ENCODE measurements at places on chromosomes 7 and 10.

- DNase-seq, result no peak
These were observed 272.4 kb downstream of the ADARB2 start for GRCh38 chr10:1464881-1465417.

DNA sequence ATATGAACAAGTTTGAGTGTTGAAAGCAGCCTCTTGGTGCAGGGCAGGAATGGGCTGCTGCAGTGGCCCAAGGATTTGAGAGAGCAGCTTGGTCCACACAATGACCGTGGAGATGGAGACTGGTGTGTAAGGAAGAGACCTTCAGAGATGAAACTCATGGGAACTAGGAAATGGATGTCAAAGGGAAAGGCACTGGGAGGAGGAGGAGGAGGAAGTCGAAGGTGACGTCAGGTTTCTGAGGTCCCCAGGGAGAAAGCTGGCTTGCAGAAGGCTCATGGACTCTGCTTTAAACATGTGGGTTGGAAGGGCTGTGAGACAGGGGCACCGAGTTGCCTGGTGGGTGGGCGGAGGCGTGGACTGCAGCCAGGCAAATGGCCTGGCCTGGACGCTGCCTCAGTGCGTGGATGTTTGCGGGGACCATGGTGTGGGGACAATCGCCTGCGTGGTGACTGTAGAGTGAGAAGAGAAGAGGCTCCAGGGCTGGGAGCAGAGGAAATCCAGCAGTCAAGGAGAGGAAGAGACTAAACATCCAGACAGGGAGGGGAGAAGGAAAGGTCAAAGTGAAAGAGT lies 14.6 kb downstream of the C10orf71 start:
- no peak for DNase-seq

GRCh38 chr10:23516530-23516929 lies 77.7 kb downstream of the OTUD1 start:
- DNase-seq, result no peak

GRCh38 chr10:133377025-133377817 lies 1.8 kb upstream of the PAOX start:
- DNase-seq, result no peak

DNA sequence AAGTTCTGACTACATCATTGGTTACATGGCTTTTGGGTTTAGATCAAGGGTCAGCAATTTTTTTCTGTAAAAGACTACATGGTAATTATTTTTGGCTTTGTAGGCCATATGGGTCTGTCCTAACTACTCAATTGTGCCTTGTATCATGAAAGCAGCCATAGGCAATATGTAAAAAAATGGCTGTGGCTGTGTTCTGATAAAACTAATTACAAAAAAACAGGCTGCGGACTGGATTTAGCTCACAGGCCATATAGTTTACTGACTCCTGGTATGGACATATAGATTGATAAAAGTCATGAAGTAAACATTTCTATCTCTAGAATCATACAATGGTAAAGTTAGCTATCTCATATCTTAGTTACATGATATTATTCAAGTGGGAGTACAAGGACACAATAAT lies 375.4 kb downstream of the THSD7A start:
- DNase-seq, result no peak

DNA sequence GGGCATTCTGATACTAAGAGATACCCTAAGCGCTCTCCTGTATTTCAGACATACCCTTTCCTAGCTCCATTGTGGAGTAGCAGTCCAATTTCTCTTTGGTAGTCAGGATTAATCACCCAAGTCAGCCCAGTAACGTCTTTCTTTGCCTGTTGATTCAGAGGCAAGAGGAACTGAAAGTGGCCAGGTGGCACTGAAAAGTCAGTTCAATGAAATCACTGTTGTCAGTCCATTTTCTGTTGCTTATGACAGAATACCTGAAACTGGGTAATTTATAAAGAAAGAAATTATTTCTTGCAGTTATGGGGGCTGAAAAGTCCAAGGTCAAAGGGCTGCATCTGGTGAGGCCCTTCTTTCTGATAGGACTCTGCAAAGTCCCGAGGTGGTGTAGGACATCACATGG lies 40.2 kb downstream of the ANKRD61 start:
- DNase-seq, result no peak

DNA sequence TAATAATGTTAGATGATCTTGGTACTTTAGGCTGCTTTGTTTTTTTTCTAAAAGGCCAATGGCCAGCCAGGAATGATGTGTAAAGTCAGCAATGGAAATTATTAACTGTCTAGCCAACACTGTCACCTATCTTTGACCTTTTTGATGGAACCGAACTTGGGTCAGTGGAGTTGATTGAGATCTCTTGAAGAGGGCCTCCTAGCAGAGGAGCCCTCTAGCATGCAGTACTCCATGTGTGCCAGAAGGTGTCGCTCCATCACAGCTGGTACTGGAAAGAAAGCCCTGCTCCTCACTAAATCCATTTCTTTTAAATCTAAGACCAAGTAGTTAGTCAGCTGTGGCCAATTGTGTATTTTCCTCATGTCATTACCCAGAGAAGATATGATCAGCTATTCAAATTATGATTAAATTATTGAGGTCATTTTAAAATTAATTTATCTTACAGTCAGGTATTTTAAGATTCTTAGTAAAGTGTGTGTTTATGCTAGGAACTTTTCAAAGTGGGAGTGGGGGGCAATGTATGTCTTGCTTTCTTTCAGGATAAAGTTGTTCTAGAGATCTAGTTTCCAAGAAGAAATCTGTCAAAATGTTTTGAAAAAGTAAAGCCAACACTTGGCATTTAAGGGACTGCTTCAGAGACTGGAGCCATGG lies 33.1 kb upstream of the CROT start:
- peak; percentile 33 for DNase-seq

DNA sequence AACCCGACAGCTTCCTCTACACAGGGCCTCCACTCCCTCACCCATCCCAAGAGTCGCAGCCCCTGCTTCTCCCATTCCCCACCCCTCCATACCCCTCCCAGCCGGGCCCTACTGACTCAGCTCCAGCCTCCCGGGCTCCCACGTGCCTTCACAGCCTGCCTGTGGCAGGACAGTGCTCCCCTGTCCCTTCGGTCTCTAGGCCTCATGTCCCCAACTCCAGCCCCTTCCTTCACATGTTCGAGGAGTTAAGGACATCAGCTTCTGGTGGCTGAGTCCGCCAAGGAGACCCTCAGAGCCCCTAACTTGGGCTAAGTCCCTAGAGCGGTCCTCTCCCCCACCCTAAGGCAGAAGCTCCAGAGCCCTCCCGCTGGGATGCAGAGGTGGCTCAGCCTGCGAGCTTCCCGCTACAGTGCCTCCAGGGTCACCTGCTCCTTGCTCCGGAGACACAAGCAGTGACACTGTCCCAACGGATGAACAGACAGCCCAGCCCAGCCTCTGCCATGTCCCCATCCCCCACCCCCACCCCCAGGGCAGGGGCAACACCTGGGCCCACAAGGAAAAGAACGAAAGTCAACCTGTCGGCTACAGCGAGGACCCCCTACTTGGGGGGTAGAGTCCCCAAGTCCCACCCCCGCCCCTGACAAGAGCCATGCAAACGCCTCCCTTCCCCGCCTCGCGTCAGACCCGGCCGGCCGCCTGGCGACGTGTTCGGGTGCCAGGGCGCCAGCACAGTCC lies 716 bp downstream of the SMARCD3 start:
- no peak for DNase-seq

GRCh38 chr10:97584798-97585438 lies 729 bp downstream of the HOGA1 start:
- DNase-seq, result no peak

GRCh38 chr10:114115661-114116445 lies 58.1 kb downstream of the CCDC186 start:
- DNase-seq, result no peak

- no peak for DNase-seq
These were observed 227.4 kb upstream of the KAT6B start for GRCh38 chr10:74598891-74599566.

GRCh38 chr7:48512892-48513291 lies 341.6 kb downstream of the ABCA13 start:
- DNase-seq, result no peak

DNA sequence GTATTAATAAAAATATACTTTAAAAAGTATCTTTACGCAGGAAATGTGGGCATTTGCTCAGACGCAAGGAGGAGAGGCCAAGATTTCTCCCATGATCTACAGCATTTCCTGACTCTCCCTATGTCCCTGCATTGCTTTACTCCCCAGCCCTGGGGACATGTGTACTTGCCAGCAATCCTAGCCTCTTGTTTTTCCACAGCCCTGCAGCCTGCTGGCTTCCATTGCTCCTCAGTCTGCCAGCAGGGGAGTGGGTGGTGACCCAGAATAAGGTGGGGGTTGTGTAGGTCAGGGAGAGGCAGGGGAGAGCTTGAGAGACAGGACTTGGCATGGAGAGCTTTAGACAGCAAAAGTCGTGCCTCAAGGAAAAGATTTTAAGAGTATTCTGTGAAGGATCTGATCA lies 307.7 kb downstream of the CDK14 start:
- DNase-seq, result no peak

DNA sequence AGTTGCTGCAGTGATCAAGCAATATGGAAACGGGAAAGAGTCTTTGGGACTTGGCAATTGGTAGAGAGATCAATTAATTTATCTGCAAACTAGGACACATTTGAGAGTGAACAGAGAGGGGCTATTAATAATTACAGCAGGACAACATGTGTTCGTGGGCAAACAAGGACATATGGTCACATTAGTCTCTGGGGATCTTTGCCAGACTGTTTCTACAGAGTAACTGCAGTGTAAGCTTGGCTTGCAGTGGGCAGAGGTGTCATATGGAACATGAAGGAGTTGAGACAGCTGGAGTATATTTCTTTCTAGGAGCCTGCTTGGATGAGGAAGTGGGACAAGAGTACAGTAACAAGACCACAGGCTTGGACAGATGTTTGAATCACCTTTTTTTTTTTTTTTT lies 232.1 kb upstream of the LYZL1 start:
- no peak for DNase-seq

GRCh38 chr7:92837000-92837749 lies 802 bp upstream of the CDK6 start:
- peak; percentile 7 for DNase-seq

- no peak for DNase-seq
These were observed 687 bp upstream of the DKK1 start for GRCh38 chr10:52313256-52313932.

DNA sequence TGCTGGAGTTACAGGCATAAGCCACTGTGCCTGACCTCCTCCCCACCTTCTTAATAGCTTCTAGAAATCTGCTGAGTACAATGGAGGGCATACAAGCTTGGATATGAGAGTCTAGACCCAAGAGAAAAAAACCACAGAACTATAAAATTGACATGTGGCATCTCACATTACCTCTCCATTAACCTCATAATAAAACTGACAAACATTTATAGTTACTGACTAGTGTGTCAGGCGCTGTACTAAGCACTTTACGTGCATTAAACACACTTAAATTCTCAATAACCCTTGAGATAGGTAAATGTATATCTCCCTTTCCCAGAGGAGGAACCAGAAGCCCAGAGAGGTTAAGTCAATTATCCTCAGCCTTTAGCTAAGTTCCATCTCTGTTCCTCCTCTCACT lies 300.5 kb upstream of the MYO3A start:
- no peak for DNase-seq

GRCh38 chr7:151064993-151065392 lies 5.6 kb downstream of the SLC4A2 start:
- DNase-seq, result no peak

GRCh38 chr7:84083846-84084245 lies 110.7 kb downstream of the SEMA3A start:
- no peak for DNase-seq

- DNase-seq, result no peak
These were observed 371.4 kb downstream of the PHTF2 start for GRCh38 chr7:78169992-78170391.

DNA sequence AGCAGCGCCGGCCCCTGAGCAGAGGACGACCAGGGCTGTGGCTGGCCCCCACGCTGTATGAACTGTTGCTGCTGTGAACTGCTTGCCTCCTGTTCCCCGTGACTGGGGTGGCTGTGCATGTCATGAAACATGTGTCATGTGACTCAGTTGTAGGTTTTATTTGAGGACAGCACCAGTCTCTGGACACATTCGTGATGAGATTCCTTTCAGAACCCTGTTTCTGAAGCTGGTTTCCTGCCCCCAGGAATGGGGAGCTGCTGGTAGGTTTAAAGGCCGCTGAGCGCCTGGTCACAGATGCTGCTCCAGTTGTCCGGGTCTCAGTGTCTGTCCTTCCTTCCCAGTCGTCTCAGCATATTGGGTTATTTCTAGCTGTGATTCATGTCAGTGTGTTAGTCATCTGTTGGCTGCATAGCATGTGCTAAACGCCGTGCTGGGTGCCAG lies 79.1 kb upstream of the PPIF start:
- DNase-seq, result no peak

DNA sequence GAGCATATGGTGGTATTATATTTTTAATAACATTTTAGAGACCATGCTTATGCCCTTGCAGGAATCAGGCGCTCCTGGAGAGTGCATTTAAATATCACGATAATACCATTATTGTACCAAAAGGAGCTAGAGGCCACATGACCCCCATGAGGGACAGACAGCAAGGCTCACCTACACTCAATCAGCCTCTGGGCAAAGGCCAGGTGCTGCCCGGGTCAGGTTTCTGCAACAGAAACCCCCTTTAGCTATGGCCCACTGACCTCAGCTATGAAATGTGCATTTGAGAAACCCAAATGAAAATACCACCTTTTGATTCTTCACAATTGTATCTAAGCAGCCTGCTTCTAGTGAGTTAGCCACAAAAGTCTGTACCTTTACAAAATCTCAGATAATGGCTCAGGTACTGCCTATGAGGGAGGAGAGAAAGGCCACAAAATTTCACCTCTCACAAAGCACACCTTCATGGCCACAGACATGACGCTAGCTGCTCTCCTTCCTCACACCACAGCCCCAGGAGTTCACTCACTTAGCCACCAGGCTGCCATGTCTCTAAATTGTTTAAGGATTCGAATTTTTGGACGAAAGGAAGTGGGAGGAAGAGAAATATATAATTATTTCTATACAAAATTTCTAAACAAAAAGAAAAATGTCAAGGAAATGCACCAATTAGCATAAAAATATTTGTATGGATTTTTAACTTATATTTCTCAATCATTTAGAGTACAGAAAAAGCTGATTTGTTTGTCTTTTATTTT lies 79.9 kb downstream of the GLI3 start:
- no peak for DNase-seq

All from hematopoietic multipotent progenitor cell treated with erythropoietin and hydrocortisone succinate and interleukin-3 and kit ligand, for 15 days (in vitro differentiated cells).